ENCODE measurements at places on chromosomes 16 and 17.
A peak's percentile ranks its signal among the peaks of the same experiment; 100 is the strongest.

- no peak for DNase-seq
These were observed 226.7 kb upstream of the ELAC2 start for GRCh38 chr17:13244513-13244912.

GRCh38 chr17:70006159-70006558 lies 68.9 kb upstream of the KCNJ16 start:
- no peak for DNase-seq

GRCh38 chr16:57430955-57431354 lies 16.2 kb downstream of the CIAPIN1 start:
- DNase-seq, result no peak

DNA sequence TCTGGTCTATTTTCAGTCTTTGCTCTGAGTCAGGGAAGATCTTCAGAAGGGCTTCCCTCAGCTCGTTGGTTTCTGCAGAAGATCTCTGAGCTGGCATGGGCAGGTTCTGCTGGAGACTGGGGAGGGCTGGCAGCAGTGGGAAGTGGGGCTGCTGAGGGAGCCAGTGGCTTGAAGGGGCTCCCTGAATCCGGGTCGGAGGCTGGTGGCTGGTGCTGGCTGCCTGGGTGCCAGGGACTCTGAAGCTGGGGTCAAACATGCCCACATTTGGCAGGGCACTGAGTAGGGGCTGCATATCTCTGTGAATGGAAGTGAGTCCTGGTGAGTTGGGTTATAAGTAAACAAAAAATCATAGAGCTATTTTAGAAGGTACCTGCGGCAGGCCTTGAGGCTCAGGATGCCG lies 67.0 kb downstream of the N4BP1 start:
- no peak for DNase-seq

DNA sequence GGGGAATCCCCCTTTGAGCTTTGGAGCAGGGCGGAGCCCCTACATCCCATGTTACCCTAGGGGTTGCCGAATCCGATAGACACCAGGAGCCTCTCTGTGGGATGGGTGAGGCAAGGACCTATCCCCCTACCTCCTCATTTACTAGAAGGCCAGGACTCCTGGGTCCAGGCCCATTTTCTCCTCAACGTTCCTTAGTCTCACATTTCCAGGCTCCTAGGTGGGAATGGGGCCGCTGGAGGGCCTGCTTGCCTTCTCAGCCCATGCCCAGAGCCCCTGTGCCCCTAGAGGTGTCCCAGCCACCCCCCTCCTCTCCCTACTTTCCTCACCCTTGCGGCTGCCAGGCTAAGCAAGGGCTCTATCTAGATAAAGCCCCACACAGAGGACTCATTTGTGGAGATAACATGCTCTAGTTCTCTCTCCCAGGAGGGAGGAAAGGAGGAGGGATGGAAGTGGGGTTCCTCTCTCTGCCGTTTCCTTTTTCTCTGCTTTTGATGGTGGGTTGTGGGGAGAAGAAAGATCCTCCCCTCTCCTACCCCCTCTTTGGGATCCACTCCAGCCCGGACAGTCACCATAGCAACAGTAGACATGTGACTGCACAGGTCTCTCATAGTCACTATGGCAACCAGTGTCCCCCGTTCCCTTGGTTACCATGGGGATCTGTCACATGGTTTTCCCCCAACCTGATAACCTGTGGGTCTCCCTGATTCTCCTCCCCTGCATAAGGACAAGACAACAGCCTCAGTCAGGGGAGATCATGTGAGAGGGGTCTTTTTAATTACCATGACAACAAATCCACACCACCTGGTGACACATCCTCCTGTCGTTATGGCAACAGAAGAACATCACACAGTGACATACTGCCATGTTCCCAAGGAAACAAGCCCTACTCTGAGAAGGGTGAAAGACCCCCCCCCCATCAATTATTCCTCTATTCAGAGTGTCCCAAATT lies 5.2 kb downstream of the CACNA1G start:
- no peak for DNase-seq

DNA sequence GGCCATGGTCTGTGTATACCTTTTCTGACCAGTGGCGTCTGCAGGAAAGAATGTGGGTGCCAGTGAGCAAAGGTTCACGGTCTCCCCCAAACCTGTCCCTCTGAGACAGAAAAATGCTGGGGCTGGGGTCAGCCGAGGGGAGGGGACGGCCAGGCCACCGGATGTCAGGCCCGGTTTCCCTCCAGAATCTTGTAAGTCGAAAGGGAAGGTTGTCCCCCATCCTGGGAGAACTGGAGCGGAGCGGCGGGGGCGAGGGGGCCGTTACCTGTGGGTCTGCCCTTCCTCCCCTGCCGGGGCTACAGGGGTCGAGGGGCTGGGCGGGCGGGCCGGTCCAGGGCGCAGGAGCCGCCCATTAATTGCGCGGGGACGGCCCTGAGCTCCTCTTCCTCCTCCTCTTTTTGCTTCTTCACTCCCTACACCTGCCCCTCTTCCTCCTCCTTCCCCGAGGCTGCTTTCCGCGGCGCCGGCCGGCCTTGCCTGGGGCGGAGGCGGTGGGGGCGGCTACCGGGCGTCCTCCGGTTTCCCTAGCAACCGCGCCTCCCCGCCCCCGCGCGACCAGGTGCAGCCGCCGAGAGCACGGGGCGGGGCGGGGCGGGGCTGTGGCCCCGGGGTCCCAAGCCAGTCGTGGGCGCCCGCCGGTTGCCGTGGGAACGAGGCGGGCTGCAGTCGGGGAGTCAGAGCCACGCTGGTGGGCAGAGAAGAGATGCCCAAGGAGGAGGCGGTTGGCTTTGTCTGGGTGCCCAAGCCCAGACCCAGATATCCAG lies at the start of gene MARCHF10:
Gene MARCHF10, minus strand, starts transcription at position 503 of the 764 bp plus-strand sequence. CDS start 6,579 bp downstream, outside the sequence.
- DNase-seq, result peak; percentile 27

GRCh38 chr17:74324521-74324920 lies 1.5 kb upstream of the KIF19 start:
- DNase-seq, result no peak

- peak; percentile 20 for DNase-seq
These were observed 458 bp downstream of the SLC12A4 start for GRCh38 chr16:67967958-67968399.
